Fibroblast of the aortic adventitia (primary cell): ENCODE measurements at places on chromosomes 1 and 21.

- no peak for DNase-seq
Measured at GRCh38 chr1:200628223-200628881, 7.8 kb upstream of the KIF14 start.

DNA sequence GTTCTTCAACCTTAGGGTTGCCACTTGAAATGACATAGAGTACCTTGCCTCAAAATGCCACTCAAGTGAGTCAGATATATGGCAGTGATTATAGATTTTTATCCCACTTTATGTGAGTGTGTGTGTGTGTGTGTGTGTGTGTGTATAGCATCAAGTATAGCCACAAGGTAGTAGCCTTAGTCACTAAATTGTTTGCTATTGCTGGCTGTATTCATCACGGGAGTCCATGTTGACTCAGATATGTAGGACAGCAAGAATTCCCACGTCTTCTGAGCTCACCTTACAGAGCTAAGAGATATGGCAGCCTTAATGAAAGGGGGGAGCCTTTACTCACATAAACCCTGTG lies 9.3 kb downstream of the ETS2 start:
- DNase-seq = no peak

DNA sequence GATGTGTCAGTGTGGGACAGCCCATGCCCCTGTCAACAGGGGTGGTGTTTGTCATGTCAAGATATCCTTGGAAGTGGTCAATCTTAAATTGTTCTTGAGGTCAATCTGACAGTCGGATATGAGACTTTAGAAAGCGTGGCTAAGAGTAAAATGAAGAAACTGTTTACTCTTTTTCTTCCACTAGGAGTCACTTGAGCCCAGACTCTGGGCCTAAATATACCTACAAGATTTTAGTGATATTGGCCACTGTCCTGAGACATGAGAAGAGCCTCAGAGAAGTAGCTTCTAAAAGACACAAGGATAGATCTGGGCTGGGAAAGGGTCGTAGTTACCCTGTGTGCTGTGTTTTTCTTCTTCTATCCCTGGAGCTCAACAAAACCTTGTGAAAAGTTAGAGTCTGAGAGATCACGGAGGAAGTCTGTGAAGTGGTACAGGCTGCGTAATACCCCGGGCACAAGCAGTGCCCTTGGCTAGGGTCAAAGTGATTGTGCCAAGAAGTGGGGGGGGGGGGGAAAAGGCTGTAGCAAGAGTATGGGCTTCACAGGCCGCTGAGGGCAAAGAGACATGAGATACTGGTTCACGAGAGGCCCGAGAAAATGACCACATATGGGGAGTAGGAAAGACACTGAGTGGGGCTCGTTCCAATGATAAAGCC lies 355.2 kb upstream of the GREM2 start:
- DNase-seq = peak; percentile 9

- peak; percentile 70 for DNase-seq
Measured at GRCh38 chr1:59124166-59124565, 172.7 kb upstream of the FGGY start.

GRCh38 chr21:15293240-15293639 lies 228.4 kb upstream of the NRIP1 start:
- DNase-seq = peak; percentile 98

DNA sequence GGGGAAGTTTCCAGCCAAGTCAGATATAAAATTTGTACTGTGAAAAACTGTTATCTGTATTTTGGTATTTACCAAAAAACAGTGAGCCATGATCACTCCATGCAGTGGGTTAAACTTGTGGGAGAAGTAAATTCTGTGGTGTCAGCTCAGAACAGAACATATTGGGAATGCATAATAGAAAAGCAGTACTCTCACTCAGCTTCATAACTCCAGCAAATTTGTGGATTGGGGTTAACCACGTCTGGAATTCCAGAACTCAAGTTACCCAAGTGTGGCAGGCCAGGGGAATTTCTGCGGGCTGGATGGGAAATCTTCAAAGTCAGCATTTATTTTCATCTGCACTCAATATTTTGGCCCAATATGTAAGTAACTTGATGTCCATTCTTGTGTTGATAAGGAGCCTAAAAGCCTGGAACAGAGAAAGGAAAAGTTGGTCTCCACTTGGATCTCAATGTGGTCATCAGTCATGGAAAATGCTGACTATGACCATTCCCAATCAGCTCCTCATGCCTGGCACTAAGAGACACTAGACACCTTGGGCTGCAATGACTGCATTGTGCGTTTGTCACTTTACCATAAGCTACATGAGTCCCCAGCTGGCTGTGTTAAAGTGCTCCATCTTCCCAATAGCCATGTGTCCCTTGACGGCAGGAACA lies 39.1 kb upstream of the ENAH start:
- peak; percentile 87 for DNase-seq

DNA sequence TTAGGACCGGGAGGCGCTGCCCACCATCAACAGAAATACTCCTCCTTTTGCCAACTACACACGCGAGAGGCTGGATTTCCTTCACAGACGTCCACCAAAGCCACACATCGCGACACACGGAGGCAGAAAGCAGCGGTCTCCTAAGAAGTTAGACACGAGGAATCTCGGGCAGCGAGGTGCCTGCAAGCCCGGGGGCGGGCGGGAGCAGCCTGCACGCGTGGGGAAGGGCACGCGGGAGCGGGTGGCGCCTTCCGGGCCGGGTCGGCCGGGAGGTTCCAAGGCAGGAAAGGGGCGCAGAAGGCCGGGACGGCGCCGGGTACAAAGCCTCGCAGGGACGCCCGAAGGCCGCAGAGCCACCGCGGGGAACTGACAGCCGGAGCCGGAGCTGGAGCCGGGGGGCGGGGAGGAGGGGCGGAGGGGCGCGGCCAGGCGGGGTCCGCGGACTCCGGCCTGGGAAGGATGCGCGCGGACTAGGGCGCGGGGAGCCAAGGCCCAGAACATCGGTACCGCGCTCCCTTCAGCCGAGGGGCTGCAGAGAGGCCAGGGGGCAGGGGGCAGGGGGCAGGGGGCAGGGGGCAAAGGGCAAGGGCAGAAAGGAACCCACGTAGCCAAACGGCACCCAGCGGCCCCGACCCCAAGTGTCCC lies 722 bp downstream of the NPHP4 start:
- peak; percentile 14 for DNase-seq

- DNase-seq = no peak
Measured at GRCh38 chr1:207440626-207441025, 13.5 kb upstream of the CR2 start.

DNA sequence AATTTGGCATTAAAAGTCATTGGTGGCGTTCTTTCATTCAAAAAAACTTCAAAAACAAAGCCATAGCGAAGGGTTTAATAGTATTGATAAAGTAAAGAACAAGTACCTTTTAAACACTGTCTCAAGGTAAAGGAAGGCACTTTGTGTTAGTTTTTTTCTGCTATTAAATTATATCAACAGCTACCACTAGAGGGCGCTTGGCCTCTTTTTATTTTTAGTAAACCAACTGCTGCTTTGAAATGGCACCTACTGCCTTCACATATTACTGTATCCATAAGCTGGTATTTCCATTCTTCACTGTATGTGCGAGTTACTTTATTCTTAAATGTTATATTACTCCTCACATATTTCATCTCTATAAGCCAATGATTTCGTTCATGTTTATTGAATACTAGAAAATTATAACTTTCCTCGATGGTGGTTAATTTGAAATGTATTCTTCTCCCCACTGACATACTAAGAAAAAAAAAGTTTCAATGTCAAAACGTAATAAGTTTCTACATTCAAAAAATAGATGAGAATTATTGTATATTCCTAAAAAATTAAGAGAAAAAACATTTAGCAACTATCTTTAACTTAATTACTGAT lies 125.7 kb upstream of the CXADR start:
- peak; percentile 80 for DNase-seq

DNA sequence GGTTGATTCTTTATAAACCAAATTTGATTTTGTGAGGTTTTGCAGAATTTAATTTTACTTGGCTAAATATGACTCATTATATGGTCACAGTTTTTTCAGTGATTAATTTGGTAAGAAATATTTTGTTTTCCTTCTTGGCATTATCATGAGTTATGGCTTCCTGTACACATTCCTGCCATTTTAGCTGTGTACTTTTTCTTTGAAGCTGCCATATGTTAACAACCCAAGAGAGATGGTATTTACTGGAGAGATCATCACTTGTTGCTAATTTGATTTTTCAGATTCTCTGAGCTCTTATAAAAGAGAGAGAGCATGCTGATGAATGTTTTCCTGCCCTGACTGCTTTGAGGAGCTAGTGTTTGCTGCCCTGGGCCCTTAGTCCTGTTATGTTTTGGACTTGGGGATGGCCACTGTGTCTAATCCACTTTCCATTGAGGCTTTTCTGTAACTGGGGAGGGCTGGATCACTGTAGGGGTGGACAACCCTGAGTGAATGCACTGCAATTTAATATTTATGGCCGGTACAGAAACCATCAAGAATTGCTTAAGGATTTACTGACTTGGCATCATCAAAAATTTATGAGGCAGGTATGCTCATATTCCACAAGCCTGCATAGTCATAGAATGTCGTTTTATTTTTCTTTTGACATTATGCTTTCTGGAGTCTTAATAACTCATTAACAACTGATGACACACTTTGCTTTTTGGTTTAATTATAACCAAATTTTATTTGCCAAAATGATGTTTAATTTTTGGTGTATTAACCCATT lies 200.9 kb downstream of the DISC1 start:
- DNase-seq = peak; percentile 90

DNA sequence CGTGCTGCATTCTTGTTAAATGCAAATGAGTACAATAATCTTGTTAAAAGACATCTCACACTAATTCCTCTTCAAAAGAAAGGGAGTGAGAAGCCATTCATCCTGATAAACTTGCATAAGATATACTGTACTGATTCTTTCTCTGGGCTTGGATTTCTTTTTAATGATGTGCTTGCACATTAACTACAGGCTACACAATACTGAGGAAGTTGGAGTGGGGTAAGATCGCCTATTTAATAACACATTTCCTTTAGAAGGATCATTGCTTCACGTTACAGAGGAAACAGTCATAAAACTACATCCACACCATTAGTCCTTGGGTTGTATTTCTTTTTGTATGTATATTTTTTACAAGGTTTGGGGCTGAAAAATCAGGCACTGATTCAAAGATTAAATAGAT lies 36.6 kb downstream of the NRIP1 start:
- no peak for DNase-seq

- peak; percentile 98 for DNase-seq
Measured at GRCh38 chr1:200415789-200416593, 6.2 kb upstream of the ZNF281 start.

DNA sequence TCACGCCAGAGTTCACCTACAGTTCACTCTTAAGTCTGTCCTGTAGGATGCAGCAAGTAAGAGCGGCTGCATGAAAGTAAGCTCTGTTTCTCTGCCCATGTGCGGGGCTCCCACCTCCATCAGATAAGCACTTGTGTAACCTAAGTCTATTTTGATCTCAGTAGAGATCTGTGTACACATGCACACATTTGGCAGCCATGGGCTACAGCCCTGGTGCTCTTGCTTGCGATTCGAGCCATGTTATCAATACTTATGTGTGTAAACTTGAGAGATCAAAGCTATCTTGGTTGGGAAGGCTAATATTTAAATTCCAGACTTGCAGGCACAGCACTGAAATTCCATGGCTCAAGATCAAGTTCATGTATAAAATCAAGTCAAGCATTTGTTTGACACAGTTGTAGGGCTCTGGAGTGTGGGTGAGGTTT lies 244.7 kb upstream of the FGGY start:
- DNase-seq = peak; percentile 31

DNA sequence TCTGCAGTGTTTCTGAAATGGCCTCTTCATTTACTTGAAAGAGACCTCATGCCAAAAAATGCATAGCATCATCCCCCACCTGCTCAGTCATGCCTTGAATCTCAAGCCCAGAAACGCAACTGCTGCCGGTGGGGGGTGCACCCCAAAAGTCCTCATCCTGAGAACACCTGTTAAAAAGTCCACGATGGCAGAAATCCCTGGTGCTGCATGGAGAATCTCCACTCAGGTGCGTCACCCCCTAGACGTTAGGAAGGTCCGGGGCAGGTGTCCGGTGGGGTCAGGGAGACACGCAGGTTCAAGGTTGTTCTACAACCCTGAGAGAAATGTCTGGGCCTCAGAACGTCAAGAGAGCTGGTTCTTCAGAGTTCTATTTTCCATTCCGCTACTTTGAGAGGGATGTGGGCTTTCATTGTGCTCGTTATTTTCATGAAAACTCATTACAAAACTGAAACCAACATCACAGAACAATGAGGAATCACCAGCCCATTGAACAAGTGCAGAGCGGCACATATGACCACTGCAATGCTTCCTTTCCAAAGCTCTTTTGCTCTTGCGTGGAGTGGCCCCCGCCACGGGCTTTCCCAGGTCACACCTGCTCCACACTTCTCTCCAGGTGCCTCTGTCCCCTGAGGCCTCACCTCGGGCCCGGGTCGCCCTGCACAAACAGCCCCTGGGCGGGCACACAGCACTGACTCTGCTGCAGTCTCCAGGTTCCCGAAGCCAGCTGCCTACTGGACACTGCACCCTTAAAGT lies 201.9 kb downstream of the TOMM20 start:
- no peak for DNase-seq

DNA sequence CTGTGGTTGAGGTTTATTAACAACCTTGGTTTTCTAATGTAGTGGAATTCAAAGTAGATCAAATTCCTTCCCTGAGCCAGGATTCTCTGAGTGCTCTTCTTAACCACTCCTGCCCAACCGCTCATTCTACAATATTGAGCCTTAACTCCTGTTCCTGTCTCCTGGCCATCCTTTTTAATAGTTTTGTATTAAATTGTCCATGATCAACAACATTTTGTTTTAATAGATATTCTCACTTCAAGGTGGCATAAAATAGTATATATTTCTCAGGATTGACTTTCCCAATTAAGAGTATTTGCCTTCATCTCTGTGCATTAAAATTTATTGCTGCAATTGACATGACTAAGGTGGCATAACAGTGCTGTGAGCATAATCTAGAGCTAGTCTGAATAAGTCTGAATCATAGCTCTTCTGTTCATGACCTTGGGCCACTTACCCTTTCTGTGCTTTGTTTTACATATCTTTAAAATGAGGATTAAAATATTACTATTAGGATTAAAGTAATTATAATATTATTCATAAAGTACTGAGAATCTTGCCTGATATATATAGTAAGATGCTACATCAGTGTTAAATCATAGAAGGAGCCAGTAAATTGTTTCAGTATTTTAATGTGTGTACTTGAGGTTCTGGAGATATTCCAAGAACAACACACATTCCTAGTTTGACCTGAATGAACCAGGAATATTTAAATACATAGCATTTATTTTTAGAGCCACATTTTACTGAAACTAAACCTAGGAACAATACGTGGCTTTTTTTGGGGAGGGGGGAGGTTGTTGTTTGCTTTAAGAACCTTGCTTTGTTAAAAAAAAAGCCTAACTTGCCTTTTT lies 76.4 kb downstream of the ADGRL2 start:
- DNase-seq = peak; percentile 58
